ENCODE measurements at places on chromosomes 7 and 10.

DNA sequence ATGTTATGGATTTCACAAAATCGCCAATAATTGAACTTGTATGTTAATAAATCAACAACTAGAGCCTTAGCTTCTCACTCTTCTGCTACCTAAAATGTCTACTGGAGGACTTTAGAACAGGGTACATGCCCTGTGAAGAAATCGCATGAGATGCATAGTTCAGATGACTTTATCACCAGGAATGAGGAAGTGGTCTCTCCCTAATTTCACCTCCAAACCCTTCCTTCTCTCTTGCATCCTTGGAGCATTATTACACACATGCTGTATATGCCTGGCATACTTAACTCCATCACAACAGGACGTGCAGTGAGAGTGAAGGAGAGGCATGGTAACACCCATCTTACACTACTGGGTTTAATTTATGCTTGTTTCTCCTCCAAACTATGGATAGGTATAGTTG lies 27.8 kb downstream of the RHEB start:
- DNase-seq, result no peak

DNA sequence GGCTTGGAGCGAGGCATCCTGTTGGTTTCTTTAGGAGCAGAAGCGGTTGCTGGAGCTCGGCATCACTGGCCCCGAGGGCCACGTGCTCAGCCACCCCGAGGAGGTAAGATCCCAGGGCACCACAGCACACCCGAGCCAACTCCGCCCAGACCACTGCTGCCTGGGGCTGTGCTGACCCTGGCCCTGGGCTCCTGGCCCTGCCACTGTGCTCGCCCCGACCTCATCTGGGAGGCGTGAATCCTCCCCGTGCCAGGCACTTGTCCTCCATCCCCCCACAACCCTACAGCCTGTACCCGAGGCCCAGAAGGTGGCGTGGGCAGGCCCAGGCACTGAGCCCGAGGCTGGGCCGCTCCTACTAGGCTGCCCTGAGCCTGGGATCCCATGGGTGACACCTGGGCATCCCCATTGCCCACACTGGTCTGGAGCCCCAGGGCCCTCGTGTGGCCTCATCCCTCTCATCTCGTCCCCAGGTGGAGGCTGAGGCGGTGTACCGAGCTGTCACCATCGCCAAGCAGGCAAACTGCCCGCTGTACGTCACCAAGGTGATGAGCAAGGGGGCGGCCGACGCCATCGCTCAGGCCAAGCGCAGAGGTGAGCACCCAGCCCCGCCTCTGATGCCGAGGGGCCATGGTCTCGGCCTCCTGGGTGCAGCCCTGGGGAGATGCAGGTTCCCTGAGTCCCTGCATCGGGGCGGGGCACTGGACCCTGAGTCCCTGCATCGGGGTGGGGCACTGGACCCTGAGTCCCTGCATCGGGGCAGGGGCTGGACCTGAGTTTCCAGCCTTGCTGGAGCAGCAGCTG lies 11.8 kb downstream of the DPYSL4 start:
- DNase-seq, result no peak

- DNase-seq, result no peak
Measured at GRCh38 chr10:76311752-76312636, 880.6 kb downstream of the LRMDA start.

DNA sequence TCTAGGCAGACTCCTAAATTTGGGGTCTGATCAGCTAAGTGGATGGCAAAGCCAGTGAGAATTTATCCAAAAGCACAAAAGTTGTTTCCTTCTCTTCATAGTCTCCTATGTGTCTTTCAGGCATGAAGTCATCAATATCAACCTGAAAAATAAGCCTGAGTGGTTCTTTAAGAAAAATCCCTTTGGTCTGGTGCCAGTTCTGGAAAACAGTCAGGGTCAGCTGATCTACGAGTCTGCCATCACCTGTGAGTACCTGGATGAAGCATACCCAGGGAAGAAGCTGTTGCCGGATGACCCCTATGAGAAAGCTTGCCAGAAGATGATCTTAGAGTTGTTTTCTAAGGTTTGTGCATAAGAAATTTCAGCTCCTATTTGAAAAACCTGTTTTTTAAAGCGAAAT lies 4.8 kb downstream of the GSTO1 start:
- DNase-seq, result no peak

DNA sequence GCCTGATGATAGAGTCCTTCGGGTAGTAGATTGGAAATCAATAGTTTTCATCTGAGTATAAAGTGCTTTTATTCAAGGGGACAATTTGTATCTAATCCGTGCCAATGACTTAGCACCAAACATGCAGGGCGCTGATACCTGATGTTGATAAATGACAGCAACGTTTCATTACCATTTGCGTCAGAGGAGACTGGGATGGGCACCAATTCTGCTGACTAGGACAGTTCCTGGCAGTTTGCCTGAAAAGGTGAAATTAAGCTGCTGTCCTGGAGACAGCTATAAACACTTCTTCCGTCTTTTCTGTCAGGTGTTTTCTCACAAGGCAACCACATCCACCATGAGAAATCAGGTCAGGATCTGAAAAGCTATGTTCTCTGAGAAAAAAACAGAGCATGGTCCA lies 1136.4 kb downstream of the TYW1 start:
- DNase-seq, result no peak

Data from activated naive CD8-positive, alpha-beta T cell treated with anti-CD3 and anti-CD28 coated beads, Interleukin-2, amount 50 U/mL, for 16 hours (primary cell).